ENCODE measurements at places on chromosomes 7 and 10.

- DNase-seq: no peak
Observed at GRCh38 chr10:49760789-49761188, 1.3 kb downstream of the OGDHL start.

GRCh38 chr7:125467996-125468854 is 538.6 kb upstream of the POT1 start:
- DNase-seq: no peak

GRCh38 chr10:88232029-88232895 is 350.9 kb downstream of the RNLS start:
- no peak for DNase-seq

- DNase-seq: peak; percentile 91
Observed at GRCh38 chr7:76294344-76295024, 8.0 kb upstream of the HSPB1 start.

GRCh38 chr7:64113981-64114380 is 68.7 kb downstream of the ZNF727 start:
- no peak for DNase-seq

- no peak for DNase-seq
Observed at GRCh38 chr7:480531-481218, 39.0 kb downstream of the PDGFA start.

DNA sequence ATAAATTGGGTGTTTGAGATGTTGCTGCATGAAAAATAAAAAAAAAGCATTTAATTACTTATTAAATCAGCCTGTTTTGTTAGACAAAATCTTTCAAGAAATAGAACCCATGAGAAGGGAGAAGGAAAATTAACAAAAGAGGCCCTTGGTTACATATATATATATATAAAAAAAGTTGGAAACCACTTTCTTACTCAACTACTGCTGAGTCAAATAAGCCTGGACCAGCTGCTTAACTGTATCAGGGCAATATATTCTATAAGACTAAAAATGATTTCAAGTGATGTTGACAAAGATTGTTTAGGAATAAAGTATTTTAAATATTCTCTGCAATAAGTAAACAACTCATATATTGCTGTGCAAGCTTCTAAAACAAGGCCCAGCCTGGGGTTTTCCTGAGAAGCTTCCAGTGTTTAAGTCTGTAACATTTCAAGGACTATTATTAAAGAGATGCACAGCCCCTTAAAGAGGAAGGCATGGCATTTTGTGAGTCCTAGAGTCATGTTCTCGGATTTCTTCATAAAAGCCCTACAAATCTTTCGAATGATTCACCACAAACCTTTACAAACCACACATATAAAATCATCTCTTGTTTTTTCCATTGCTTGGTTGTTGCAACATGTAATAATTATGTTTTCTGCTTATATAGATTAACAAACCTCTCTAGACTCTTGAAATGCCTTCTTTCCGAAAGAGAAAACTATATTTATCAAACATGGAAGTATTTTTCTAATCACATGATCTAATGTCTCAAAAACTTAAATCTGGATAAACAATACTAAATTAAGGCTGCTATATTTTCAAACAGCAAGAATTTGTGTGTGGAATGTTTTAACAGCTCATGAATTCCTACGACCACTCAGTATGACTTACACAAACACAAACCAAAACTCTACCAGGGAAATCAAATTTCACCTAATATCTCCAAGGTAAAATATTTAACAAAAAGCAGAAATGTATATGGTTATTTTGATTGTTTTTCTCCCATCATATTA is 14.3 kb downstream of the JAZF1 start:
- DNase-seq: peak; percentile 60

DNA sequence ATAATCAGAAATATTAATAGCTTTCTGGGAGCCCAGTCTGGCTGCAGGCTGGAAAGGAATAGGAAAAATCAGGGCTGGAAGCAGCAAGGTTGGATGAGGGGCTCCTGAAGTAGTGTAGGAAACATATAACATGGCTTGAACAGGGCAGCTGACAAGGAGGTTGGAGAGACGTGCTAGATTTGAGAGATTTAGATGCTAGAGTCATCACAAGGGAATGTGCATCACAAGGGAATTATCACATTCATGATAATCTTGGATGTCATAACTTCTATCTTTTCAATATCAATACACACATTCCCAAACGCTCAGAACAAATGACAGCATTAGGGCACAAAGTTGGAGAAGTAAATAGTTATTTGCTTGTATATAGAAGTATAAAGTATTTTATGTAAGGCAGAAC is 120.9 kb upstream of the EGFR start:
- DNase-seq: no peak

DNA sequence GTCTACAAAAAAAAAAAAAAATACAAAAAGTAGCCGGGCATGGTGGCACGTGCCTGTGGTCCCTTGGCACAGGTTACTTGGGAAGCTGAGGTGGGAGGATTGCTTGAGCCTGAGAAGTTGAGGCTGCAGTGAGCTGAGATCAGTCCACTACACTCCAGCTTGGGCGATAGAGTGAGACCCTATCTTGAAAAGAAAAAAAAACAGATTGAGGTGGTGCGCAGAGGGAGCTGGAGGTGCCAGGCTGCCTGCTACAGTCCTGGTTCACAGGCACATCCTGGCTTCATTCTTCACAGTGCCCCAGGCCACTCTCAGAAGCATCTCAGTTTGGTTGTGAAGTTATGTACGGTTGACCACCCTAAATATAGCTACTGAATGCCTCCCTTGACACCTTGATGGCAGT is 4.8 kb downstream of the MMP21 start:
- no peak for DNase-seq

GRCh38 chr7:155108144-155108901 is 38.2 kb downstream of the HTR5A start:
- no peak for DNase-seq

- DNase-seq: no peak
Observed at GRCh38 chr7:158013085-158013668, 574.4 kb downstream of the PTPRN2 start.

DNA sequence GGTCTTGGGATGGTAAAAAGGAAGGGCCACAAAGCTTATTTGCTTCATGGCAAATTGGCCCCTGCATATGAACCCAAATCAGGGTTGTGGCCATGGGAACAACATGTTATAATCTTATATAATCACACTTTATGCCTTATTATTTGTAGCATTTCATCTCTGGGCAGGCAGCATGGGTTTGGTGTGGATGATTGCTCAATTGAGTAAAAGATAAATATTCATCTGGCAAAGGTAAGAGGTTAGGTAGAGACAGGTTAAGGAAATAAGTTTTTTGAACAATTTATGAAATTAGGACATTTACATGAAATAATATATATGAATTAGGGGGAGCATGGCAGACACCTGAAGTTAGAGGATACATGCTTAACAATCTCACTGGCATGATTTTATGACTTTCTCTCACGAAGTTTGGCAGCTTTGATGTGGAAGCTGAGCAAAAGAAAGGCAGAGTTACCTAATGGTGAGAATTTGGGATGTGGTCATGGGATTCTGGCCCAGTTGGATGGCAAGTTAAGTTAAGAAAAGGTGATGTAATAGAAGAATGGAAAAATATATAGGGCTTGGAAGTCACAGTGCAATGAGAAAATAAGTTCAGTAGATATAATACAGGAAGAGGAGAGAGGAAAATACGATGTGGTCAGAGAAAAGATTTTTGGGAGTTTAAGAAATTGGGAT is 88.1 kb upstream of the FAM3C start:
- no peak for DNase-seq

DNA sequence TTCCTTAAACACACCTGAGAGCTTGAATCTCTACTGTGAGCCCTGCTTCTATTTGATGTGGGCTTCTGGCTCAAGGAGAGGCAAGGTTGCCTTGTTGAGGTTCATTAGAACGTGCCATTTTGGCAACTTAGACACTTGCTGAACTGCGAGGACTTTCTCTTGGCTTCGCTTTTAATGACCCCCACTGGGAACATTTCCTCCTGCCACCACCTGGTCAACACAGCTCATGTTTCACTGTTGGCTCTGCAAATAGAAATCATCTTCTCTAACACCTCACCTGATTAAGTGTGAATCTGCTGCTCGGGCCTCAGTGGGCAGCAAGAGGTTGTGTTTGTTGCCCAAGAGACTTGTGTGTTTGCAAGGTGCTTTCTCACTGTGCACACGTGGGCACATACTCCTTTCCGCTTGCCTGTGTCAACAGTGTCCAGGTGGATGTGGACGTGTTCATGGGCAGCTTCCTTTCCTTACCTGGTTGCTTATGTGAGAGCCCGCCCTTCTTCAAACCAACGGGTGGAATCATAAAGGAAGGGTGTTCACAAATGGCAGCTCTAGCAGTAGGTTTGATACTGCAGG is 147.0 kb downstream of the NRP1 start:
- no peak for DNase-seq

DNA sequence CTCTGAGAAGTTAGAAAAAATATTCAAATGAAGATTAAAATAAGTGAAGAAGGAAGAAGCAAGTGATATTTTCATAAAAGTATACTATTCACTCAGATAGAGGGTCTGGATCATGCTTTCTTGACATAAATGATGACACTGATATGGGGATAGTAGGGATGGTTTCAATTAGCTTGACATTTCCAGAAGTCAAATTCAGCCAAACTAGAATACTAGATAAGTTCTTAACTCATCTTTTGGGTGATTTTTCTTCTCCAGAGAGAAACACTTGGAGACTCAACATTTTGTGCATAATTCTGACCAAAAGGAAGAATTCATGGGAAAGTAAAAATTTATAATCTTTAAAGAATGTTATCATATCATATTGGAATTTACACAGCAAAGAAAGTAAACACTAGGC is 152.0 kb upstream of the LRGUK start:
- no peak for DNase-seq

DNA sequence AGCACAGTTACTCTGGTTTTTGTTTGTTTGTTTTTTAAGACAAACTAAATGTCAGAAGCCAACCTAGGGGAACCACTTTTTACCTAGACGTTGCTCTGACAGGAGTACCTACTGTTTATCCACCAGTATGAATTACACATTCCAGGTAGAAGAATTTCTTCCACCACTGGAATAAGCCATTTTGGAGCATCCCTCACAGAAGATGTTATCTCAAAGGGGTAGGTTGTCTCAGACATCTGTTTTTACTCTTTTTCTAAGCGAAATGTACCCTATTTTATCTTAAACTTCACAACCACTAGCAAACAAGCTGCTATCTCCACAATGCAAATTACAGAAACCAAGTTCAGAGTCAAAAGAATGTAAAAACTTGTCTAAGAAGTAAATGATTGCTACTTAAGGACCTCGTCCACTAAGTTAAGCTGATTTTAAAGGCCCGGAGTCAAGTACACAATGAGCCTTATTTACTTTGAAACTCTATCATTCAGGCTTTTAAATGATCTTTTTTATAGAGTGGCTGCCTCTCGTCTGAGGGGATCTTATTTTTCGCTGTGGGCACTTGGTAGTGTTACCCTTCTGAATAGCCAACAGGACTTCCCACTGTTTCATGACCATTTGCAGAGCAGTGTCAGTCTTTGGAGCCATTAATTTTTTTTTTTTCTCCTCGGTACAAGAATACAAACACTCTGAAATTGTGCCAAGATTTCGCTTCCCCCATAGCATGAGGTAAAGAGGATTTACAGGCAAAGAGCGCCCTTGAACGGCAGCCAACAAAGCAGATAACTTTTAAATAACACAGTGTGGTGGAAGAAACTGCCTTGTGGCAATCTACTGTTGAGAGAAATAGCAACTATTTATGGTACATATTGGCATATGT is 15.7 kb upstream of the ARMC3 start:
- DNase-seq: no peak

DNA sequence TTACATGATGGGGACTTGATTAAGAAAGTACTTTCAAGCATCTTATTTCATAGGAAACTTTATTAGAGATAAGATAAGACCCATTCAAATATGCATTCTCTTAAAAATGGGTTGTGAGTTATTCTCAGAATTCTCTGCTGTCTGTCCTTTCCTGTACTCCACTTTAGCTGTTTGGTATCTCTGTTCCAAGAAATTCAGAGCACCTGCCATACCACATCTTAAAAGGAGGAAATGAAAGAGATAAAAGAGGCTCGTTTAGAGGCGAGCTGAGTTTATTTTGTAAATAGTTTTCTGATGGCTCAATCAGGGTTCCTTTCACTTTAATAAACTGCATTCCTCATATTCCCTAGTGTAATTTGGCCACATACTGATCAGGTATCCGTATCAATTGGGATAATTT is 87.2 kb downstream of the MDFIC start:
- no peak for DNase-seq

GRCh38 chr7:137933270-137934017 is 68.4 kb downstream of the CREB3L2 start:
- DNase-seq: no peak

DNA sequence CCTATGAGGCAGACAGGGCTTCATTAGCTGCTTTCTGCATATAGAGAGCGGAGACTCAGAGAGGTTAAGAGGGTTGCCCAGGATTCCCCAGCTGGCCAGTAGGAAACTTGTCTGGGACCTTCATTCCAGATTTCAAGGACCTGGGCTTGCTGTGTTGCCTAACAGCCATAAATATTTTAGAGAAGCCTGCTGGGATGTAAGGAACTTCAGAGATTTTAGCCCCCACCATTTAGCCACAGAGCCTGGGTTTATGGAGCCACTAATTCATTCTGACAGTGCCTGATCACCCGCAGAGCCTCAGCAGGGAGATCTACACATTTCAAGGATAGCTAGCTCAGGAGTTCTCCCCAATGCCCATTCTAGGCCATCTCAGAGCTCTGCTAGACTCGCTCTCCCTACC is 56.6 kb upstream of the TRUB1 start:
- DNase-seq: no peak

- no peak for DNase-seq
Observed at GRCh38 chr7:131046246-131046645, 281.4 kb upstream of the MKLN1 start.

DNA sequence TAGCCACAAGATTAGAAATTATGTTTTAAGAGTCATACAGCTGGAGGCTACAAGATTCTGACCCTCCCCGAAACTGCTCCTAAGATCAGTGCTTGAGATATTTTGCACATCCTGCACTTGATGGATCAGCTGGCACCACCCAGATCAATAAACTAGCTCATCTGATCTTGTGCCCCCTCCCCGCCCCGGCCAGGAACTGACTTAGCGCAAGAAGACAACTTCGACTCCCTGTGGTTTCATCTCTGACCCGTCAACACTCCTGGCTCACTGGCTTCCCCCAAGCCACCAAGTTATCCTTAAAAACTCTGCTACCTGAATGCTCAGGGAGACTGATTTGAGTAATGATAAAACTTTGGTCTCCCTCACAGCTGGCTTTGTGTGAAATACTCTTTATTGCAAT is 73.5 kb upstream of the NPSR1 start:
- DNase-seq: no peak

DNA sequence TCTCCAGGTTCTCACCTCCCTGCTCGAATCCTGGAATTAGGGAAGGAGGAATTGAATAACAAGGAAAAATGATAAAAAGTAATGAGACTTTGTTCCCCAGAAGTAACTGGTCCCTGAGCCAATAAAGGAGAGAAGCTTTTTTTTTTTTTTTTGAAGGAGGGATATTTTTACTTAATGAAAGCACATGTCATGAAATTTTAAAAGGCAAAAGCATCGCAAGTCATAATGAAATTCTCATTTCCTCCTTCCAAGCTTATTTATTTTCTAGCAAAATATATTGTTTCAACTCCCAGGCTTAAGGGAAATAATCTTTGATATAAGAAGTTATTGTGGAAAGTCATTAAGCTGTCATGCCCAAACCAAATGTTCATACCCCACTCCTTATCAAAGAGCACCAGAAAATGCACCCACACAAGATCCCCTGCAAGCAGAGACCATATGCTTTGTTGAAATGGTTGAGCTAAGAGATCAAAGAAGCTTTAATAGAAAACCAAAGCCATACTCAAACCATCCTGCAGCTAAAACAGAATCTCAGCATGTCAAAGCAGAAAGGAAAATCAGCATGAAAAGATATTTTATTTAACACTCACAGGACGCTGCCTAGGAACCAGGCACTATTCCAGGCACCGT is 16.7 kb upstream of the ABCC2 start:
- DNase-seq: no peak

Data from GM04504 (cell line).